ENCODE measurements at places on chromosomes 2 and 18.

GRCh38 chr2:46568212-46569009, 89.0 kb downstream of the TMEM247 start:
- no peak for DNase-seq

DNA sequence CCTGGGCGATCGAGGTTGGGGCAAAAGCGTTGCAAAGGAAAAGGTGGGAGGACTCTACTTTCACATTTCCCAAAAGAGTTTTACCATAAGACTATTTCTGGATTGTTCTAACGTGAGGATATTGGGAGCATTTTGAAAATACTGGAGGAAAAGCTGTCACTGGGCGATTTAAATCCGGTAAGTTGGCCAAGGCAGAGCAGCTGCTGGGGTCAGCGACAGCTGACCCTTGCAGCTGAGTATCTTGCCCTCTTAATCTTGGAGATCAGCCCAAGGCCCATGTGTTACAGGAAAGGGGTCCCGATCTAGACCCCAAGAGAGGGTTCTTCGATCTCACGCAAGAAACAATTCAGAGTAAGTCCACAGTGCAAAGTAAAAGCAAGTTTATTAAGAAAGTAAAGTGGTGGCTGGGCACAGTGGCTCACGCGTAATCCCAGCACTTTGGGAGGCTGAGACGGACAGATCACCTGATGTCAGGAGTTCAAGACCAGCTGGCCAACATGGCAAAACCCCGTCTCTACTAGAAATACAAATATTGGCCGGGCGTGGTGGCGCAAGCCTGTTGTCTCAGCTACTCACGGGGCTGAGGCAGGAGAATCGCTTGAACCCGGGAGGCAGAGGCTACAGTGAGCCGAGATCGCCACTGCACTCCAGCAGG, 964 bp upstream of the ST3GAL5 start:
- no peak for DNase-seq

GRCh38 chr2:133453032-133453431, 115.2 kb downstream of the NCKAP5 start:
- no peak for DNase-seq

GRCh38 chr18:54916507-54916906, 42.8 kb downstream of the CCDC68 start:
- no peak for DNase-seq

DNA sequence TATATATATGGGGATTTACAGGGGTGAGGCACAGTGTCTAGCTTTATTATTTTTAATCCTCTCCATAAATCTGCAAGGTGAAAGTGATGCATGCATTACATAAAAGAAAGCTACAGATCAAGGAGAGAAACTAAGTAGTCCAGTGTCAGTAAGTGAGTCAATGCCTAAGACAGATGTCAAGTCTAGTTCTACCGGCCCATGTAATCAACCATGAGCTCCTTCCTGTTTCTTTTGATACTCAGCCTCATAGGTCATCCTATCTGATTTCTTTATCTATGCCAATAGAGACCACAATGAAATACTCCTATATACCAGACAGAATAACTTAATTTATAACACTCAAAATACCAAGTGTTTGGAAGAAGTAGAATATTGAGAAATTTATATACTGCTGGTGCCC, 20.2 kb upstream of the GYPC start:
- no peak for DNase-seq

DNA sequence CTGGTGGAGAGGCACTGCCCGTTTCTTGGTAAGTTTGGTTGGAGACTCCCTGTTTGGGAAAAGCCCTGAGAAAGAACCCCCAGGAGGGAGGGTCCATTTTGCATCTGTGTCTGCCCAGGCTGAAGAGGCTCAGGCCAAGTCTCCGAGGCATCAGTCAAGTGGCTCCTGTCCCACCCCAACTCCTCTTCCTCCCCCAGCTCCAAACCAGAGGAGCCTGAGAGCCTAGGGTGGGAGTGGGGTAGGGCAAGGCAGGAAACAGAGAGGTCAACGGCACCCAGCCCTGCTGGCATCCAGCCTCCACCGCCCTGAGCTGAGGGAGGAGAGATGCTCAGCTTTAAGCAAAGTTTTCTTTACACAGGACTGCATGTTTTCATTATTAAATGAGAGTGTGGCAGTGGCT, 38.2 kb downstream of the CYP27C1 start:
- DNase-seq: no peak

DNA sequence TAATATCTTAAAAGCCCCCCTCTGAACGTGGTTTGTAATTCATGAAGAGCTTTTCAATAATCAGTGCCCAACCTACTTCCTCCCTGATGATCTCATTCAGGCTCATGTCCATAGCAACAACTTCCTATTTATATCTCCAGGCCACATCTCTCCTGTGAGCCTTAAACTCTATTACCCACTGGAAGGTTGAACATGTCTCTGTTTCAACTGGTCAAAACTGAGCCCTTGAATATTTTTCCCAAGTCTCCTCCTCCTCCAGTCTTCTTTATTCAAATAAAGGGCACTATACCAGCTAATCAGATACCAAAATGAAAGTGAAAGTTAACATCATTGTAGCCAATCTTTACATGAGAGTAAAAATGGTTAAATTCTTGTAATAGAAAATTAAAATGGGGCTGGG, 63.7 kb upstream of the ITGA4 start:
- no peak for DNase-seq

GRCh38 chr2:231523451-231524285, 6.6 kb downstream of the NMUR1 start:
- no peak for DNase-seq

DNA sequence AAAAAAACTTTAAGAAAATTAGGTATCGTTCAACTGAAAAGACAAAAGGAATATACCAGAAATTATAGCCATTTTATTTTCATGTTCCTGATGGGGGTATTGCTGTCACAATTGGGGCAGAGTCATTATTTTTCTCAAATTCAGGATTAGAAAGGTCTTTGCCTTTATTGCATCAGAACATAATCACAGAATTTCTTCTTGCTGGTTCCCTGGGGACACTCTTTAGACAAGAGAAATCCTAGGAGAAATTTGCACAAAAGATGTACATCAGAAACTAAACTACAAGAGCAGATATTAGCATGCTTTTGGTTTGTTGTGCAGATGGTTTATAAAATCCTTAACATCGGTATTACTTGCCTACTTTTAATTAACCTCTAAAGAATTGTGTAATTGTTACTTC, 103.2 kb downstream of the NCOA1 start:
- DNase-seq: no peak

DNA sequence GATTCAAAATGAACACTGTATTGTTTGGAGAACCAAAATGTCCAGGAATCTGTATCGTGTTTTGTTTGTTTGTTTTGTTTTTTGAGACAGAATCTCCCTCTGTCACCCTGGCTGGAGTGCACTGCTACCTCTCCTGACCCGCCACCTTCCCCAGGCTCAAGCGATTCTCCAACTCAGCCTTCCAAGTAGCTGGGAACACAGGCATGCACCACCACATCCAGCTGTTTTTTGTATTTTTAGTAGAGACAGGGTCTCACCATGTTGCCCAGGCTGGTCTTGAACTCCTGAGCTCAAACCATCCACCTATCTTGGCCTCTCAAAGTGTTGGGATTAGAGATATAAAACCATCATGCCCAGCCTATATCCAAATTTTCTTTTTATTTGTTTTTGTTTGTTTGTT, 74.6 kb downstream of the KYNU start:
- DNase-seq: no peak

GRCh38 chr2:118611691-118612090, 235.8 kb downstream of the EN1 start:
- no peak for DNase-seq
